NCI-H2081 (cell line): ENCODE measurements at places on chromosomes 13 and 19.

- no peak for DNase-seq
Measured at GRCh38 chr19:33496038-33496895, 25.3 kb downstream of the PEPD start.

DNA sequence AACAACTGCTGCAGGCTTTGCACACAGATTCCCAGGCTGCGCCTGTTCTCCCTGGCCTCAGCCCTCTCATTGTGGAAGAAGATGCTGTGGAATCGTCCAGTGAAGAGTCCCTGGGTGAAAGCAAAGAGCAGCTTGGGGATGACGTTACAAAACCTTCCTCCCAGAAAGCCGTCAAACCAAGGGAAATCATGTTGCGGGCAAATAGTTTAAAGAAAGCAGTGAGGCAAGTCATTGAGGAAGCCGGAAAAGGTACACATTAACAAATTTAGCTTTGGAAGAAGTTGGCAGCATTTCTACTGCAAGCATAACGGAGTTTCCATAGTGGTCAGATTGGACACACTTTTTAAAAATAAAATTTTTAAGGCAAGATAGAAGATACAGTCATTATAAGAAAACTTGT, 82.9 kb upstream of the AKAP11 start:
- DNase-seq, result no peak

DNA sequence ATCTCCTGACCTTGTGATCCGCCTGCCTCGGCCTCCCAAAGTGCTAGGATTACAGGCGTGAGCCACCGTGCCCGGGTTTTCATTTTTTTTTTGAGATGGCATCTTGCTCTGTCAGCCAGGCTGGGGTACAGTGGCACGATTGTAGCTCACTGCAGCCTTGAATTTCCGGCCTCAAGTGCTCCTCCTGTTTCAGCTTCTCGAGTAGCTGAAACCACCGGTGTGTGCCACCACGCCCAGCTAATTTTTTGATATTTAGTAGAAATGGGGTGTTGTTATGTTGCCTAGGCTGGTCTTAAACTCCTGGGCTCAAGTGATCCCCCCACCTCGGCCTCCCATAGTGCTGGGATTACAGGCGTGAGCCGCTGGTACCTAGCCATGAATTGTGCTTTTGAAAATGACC, 5.9 kb downstream of the ADAT3 start:
- no peak for DNase-seq

- DNase-seq, result no peak
Measured at GRCh38 chr13:32647926-32648325, 61.7 kb downstream of the PDS5B start.

DNA sequence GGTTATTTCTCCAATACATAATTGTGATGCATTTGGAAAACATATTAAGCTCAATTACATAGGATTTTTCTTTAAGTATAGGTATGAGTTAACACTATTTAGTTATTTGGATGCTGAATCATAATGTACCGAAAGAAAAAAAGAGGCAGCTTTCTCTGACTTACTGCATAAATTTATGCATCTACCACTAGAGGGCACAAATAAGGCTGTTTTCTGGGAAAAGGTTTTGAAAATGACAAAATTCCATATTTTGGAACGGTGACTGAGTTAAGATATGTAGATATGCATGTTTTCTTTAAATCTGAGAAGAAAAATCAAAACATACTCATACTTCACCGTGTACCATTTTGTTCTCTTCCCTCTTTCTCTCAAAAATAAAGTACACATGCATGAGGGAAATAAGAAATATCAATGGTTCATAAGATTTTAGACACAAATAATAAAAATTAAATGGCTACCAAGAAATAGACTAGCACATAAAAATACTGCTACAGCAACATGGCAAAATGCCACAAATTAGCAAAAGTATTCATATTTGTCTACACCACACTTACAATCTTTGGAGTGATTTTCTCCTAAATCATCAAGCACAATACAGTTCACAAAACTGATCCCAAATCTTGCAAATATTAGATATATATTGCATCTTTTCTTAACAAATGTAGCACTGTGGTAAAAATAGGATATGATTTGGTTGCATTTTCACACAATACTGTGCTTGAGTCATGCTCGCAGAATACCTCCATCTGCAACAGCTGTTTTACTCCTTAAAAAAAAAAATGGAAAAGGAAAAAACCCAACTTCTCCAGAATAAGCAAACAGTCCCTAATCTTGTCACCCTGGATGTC, 260.0 kb downstream of the FGF14 start:
- no peak for DNase-seq

DNA sequence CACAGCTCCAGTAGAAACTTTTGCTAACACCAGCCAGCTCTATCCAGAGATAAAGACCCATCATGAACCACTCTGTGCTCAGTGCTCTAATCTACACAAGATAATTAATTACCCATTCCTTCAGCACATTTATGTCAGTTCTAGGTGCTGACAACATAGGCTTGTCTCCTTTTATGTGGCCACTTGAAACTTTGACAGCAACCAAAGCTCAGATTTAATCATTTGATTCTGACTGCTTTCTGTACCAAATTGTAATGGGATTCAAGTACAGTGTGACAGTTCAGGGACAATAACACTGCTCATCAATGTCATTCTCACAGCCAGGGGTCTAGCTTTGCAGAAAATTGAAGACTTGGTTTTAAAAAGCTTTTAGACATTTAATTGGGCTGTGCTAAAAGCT, 266.6 kb downstream of the KCTD12 start:
- no peak for DNase-seq

- no peak for DNase-seq
Measured at GRCh38 chr13:113840541-113841352, 23.1 kb downstream of the GAS6 start.

- no peak for DNase-seq
Measured at GRCh38 chr13:25280396-25280795, 6.9 kb downstream of the MTMR6 start.

DNA sequence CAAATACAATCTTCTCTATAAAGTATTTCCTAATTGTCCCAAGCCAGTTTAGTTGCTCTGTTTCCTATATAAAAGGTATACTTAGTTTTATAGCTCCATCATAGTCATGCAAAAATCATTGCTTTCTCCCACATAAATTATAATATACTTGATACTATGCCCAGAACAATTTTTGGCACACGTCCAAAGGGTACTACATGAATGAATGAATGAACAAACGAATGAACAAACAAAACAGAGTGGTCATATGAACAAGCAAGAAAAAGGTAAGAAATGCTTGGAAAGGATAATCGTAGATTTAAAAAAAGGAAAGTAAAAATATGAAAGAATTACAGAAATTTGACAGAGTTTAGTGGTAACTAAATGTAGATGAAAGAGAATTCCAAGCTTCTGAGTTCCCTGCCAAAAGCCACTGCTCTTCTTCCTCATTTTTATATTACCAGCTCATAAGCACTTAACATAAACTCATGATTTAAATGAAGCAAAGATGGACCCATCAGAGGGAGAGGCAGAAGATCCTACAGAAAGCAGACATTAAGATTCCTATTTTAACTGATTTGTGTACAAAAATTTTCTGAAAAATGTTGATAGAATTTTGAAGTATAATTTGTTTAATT, 123.2 kb downstream of the ENOX1 start:
- DNase-seq, result peak; percentile 2

GRCh38 chr19:37987356-37988332, 80.6 kb downstream of the SIPA1L3 start:
- DNase-seq, result no peak

- peak; percentile 16 for DNase-seq
Measured at GRCh38 chr13:112685896-112686295, 3.9 kb upstream of the ATP11A start.

DNA sequence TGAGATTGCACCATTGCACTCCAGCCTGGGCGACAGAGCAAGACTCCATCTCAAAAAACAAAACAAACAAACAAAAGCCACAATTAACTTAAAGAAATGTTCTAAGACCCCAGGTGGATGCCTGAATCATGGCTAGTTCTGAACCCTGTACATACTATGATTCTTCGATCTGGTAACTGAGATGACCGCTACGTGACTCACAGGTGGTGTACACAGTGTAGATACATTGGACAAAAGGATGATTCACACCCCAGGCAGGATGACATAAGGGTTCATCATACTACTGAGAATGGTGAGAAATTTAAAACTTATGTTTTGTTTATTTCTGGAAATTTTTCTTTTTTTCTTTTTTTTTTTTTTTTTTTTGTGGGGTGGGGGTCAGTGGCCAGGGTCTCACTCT, 6.5 kb downstream of the ZNF426 start:
- no peak for DNase-seq

DNA sequence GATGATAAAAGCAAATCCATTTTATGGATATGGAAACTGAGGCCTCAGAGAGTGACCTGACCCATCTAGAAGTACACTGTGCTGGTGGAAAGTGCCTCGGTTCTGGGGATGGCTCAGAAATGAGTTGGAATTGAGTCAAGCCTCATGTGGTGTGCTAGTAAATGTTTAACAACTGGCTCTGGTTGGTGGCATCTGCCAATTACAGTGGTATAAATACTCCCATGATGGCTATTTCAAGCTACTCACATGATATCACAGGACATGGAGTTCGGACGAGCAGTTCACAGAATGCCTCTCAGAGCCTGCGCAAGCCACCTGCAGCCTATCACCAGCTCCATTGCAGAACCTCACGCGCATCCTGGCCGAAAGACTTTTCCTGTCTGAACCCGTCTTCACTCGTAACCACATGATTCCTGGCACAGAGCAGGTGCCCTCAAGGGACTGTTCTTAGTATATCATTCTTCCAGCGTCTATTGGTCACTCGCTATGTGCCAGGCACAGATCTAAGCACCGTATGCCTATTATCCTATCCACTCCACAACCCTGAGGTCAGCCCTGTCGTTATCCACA, 9.1 kb downstream of the TMEM150B start:
- DNase-seq, result no peak

GRCh38 chr19:38729653-38730469, 14.4 kb downstream of the CAPN12 start:
- peak; percentile 47 for DNase-seq

DNA sequence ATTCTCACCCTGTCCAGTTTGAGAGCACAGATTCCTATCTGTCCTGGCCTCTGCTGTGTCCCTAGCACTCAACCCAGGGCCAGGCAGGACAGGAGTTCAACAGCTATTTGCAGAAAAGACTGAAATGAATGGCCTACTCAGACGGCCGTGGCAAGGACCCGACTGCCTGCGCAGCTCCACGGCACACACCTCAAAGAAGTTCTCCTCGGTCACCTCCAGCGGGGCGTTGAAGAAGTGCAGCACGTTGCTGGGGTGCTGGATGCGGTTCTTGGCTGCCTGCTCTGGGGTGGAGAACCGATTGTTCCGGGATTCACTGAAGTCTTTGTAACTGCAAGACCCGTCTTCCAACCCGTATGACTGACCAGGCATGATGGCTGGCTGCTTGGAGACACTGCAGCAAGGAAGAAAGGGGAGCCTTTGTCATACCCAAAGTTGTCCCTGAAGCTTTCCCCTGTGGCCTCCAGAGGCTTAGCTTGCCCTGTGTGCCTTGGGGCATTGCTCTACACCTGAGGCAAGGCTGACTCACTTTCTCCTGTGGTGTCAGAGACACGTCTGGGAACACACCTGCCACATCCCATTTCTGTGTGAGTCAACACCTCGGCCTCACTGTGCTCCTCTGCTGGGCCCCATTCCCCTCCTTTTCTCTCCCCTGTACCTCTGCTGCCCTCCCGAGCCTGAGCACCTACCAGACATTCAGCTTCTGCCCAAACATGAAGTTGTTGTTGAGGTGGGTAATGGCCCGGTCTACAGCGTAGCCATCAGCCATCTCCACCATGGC, 6.8 kb upstream of the ECH1 start:
- no peak for DNase-seq
